Activated T-helper 2 cell treated with anti-CD3 and anti-CD28 coated beads, Interferon-gamma antibody, Interleukin-2, Interleukin-4, amounts not matched to agents 10 μg/mL and 5 μg/mL and 100 μg/mL, durations not matched to agents 14 hours and 24 hours and 36 hours (primary cell): ENCODE measurements at places on chromosomes 16 and 17.
A peak's percentile ranks its signal among the peaks of the same experiment; 100 is the strongest.

GRCh38 chr17:72030067-72030899, 90.5 kb upstream of the SOX9 start:
- peak; percentile 10 for DNase-seq
- H3K36me3 ChIP-seq = no peaks in the 10 kb centered on the region
- H3K27ac ChIP-seq = no peak overlapping the region
- H3K27me3 ChIP-seq = no peaks in the 10 kb centered on the region

- peaks cover 31% of the 10 kb centered on the region for H3K36me3 ChIP-seq
- H3K4me1 ChIP-seq = peaks cover 6% of the 10 kb centered on the region
- DNase-seq = no peak
These were observed 4.9 kb downstream of the CDK10 start for GRCh38 chr16:89691231-89691985.

DNA sequence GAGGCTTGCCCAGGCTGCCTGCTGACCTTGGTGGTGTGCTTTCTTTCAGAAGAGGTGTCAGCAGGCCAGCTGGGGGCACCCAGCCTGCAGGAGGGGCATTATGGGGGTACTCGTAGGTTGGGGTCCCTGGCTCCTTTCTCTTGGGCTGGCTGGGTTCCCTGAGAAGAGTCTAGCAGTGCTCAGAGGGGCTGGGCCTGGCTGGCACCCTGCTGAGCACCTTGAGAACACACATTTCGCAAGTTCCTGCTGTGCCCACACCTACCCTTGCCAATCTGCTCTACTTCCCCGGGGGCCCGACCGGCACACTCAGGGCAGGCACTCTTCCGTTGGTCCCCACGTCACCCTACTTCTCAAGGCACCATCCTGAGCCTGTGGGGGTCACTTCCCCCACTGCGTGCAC, 5.1 kb downstream of the CEMP1 start:
- no peak overlapping the region for H3K27ac ChIP-seq
- peaks cover 5% of the 10 kb centered on the region for H3K4me1 ChIP-seq
- H3K27me3 ChIP-seq = no peaks in the 10 kb centered on the region
- DNase-seq = no peak
- H3K4me3 ChIP-seq = no peak overlapping the region
- peaks cover 32% of the 10 kb centered on the region for H3K36me3 ChIP-seq

GRCh38 chr17:50518384-50519023, 10.3 kb downstream of the MYCBPAP start:
- no peak for DNase-seq
- H3K4me1 ChIP-seq = peaks cover 6% of the 10 kb centered on the region
- no peak overlapping the region for H3K4me3 ChIP-seq
- H3K27me3 ChIP-seq = no peaks in the 10 kb centered on the region
- H3K36me3 ChIP-seq = no peaks in the 10 kb centered on the region

- H3K4me3 ChIP-seq = no peak overlapping the region
- peaks cover 55% of the 10 kb centered on the region for H3K36me3 ChIP-seq
- no peaks in the 10 kb centered on the region for H3K27me3 ChIP-seq
- H3K4me1 ChIP-seq = no peaks in the 10 kb centered on the region
These were observed 13.6 kb downstream of the UBFD1 start for GRCh38 chr16:23570992-23571632.
